Hematopoietic multipotent progenitor cell treated with erythropoietin and hydrocortisone succinate and interleukin-3 and kit ligand, for 17 days (in vitro differentiated cells): ENCODE measurements at places on chromosomes 6 and 20.
A peak's percentile ranks its signal among the peaks of the same experiment; 100 is the strongest.

DNA sequence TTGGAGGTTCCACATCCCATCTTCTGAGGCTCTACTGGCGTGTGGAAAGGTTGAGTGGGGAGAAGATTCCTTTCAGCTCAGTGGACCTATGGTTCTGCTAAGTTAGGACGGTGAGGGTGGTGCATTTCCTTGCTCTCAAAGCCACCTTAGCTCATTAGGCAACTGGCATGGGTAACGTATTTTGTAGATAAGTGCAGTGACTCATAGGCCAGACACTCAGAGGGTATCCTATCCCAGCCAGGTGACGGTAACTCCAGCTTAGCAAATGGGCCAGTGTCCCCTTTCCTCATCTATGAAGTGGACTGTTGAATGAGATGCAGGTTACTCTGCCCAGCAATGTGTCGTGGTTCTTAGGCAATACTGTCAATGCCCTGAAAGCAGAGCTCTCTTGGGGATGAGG is 3.7 kb downstream of the RPS6KA2 start:
- DNase-seq: no peak

DNA sequence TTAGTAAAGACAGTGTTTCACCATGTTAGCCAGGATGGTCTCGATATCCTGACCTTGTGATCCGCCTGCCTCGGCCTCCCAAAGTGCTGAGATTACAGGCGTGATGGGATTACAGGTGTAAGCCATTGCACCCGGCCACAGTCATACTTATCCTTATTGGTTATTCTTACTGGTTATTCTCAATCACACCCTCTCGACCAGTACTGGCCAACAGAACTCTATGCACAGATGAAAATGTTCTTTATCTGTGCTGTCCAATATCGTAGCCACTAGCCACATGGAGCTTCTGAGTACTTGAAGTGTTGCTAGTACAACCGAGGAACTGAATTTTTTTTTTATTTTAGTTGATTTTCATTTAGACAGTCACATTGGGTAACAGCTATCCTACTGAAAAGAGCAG is 63.5 kb downstream of the CNKSR3 start:
- DNase-seq: no peak

DNA sequence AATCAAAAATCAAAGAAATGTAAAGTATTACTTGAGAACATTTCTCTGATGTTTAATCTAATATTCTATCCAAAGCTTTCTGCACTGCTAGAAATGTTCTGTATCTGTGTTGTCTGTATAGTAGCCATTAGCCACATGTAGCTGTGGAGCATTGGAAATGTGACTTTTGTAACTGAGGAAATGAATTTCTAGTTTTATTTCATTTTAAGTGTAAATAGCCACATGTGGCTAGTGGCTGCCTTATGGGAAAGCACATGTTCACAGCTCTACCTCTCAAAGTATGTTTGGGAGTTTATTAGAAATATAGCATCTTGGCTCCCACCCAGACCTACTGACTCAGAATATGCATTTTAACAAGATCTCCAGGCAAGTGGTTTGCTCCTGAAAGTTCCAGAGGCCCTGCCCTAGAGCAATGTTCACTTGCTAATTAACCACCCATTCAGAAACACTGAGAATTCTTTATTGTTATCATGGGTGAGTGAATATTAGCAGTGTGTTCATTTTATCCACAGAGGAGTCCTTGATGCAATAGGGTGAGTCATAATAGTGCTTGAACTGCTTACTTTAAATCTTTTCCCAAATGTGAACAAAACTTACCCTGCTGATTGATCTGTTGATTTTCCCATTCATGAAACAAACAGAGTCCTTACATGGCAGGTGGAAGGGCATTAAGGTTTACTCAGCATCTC is 282.7 kb downstream of the PLCB1 start:
- DNase-seq: no peak

- DNase-seq: no peak
Observed at GRCh38 chr6:8588176-8588575, 152.8 kb upstream of the SLC35B3 start.

- no peak for DNase-seq
Observed at GRCh38 chr20:33817411-33817810, 6.3 kb downstream of the CHMP4B start.

DNA sequence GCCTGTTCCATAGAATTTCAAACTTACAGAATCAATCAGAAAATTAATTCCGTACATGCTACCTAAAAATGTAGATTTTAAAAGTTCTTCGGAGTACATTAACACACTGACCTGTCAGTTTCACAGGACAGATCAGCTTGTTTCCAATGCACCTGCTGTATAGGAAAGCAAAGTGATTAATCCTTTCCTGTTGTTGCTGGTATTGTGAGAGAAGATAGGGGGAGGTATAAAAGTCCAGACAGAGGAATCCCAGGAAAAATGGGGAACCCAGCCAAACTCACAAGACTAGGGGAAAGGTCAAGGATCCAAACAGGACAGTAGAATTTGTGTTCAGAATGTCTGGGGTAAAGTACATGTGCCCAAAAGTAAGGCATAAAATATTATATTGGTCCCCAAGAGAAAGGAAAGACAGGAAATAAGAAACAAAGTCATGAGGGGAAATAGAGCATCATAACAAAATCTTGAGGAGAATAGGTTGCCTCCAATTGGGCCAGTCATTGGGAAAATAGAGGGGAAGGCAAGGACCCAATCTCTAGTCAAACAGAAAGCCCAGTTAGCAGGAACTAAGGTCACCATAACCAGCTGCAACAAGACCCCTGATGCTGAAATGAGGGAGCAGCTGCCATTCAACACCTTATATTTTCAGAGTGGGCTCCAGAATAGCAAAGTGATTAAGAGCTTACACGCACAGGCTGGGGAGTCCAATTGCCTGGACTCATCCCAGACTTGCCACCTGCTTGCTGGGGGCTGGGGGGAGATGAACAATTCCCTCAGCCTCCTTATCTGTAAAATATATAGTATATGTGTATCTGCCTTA is 10.3 kb downstream of the FILIP1 start:
- DNase-seq: no peak

DNA sequence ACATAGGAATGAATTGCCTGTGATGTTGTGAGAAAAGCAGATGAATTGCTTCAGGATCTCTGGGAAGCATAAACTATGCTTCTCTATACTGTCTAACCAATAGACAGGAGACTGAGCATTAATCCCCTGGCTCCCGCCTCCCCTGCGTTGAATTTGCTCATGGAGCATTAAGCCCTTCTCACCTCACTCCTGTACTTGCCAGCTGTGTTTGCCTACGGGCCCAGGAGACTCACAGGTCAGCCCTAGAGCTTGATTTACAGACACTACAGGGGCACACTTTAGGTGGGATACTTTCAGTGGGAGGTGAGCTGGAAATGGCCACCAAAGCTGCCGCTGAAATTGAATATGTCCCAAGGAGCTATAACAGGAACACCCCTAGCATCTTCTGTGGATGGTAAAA is 418.7 kb downstream of the CBLN4 start:
- DNase-seq: no peak

- DNase-seq: no peak
Observed at GRCh38 chr20:31606804-31607639, 1.9 kb downstream of the ID1 start.

GRCh38 chr6:138500867-138501446 is 1.7 kb upstream of the NHSL1 start:
- no peak for DNase-seq

DNA sequence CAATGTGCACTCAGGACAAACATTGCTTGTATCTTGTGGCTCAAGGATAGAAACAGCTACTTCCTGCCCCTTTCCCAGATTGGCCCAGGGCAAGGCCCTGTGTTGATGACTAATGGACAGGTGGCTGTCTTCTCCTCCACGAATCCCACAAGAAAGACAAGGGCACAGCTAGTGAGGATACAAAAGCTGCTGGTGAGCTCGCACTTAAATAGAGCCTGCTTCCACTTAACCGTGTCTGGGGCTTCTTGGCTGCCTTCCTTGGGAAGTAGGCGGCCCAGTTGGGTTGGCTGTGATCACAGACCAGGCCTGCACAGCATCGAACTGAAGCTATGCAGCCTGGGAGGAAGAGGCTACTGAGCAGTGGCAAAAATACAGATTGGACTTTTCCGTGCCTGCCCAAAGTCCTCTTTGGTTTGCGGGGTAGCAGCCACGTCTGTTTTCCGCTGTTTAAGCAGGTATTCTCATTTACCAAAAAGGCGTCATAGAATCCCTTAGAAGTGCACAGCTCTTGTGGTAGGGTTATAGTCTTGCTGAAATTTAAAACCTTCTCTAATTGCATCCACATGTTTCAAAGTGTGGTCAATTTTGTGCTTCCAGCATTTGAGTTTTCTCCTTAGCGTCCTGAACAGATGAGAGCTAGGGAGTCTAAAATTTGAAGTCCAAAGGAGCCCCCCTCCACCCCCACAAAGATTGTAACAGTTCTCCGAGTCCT is 23.0 kb upstream of the NAA20 start:
- no peak for DNase-seq

- DNase-seq: no peak
Observed at GRCh38 chr20:50558483-50558925, 48.3 kb downstream of the PTPN1 start.

DNA sequence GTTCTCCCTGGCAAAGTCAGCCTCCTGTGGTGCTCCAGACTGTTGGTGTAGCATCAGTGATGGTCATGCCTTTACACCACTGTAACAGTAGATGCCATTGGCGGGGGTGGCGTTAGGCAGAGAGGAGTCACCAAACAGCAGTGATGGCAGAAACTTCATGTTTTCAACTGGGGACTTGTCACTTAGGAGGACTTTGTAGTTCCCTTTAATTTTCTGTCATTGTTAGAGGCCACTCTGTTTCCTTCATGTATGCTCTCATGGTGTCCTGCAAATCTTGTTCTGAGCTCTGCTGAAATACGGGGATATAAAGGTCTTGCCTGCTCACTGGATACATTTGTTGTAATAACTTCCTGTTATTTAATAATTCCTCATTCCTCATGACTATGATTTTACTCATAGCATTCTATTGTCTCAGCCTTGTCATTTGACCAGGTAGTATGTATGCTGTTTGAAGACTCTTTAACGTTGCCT is 4.6 kb downstream of the MAP3K4 start:
- DNase-seq: no peak

- peak; percentile 72 for DNase-seq
Observed at GRCh38 chr6:13624871-13625288, 9.7 kb downstream of the NOL7 start.

- DNase-seq: no peak
Observed at GRCh38 chr6:168439794-168440450, 1.1 kb upstream of the SMOC2 start.

- DNase-seq: no peak
Observed at GRCh38 chr6:78347191-78347916, 520.0 kb upstream of the IRAK1BP1 start.

DNA sequence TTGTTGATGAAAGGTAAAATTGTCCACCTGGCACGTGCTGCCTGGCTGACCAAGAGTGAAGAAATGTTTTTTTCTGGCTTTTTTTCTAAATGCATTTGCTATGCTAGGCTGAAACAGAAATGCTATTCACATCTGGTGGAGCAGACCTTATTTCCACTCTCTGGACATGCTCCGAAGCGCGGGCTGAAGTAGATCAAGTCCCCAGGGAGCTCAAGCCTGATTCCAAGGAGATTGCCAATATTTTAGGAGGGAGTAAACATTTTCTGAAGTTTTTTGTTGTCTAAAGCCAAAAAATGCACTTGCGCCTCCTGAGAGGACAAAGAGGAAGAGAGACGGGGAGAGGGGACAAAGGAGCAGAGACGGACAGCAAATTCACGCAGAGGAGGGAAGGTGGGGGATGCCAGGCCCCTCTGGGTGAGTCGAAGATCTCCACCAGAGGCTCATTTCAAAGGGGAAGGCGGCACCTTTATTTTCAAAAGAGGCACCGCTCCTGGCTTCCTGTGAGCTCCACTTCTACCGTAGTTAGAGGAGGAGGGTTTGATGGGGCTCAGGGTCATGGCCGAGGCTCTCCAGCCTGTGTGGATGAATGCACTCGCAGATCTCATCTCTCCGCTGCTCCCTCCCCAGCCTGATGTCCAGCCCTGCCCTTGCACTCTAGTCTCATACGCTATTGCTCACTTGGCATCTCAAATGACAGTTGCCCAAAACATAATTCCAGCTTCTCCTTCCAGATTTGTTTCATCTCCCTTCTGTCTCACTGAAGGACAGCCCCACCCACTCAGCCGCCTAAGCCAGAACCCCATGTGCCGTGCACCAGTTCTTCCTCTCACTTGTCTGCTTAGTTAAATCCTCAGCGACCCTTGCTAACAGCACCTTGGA is 23.1 kb upstream of the SMOC2 start:
- no peak for DNase-seq

- no peak for DNase-seq
Observed at GRCh38 chr20:19760371-19760721, 2.3 kb downstream of the RIN2 start.

DNA sequence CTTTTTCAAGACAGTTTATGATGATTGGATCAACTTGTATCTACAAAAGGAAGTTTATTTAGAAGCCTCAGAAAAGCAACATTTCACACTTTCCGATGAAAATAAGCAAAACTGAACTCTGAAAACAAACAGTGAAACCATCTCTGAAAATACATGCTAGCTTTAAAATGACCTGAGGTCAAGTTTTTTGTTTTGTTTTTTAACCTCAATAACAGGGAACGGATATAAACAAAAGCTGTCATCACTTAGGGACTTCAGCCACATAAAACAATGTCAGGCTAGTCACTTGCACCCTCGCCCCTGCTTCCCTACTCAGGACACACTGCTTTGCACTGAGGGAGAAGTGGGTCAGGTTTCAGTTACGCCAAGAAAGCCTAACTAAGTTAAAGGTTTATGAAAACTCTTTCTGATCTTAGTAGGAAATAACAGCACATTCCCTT is 11.6 kb downstream of the BACH2 start:
- DNase-seq: no peak

- DNase-seq: no peak
Observed at GRCh38 chr20:38194971-38195504, 30.0 kb upstream of the TGM2 start.

- DNase-seq: no peak
Observed at GRCh38 chr6:51116723-51117122, 298.1 kb downstream of the TFAP2B start.

DNA sequence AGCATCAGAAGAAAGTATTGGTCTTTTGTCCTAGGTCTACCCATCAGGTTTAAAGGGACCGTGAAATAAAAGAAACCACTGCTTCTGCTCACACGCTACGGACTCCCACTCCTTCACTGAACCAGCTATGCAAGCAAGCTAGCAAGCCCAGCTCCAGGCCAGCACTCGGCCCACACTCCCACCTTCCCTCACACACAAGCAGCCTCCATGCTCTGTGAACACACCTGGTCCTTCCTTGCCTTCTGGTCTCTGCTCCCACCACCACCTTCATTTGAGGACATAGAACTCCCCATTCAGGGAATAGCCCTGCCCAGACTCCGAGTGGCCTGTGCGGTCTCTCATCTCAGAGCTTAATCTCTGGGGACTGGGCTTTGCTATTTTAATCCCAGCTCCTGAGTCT is 436.4 kb upstream of the CDH4 start:
- no peak for DNase-seq

- no peak for DNase-seq
Observed at GRCh38 chr6:47076422-47077344, 34.6 kb upstream of the ADGRF1 start.

- DNase-seq: no peak
Observed at GRCh38 chr6:114419175-114419574, 76.4 kb upstream of the HS3ST5 start.

DNA sequence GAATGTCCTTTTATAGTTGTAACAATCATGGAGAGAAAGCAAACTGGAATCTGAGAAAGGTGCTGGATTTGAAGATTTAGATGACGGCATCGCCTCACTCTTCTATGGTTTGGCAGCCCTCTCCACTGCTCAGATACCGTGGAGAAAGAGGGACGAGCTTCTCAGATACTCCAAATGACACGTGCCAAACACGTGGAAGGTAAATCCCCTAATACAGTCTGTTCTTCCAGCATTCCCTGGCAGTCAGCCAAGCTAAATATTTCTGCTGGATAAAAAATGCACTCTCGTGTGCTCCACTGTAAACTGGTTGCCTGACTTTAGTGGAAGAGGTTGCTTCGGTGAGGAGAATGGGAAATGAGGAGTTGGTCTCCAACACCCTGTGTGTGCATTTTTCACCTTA is 16.7 kb upstream of the PRDM1 start:
- no peak for DNase-seq
